HTR-8/SVneo (cell line): ENCODE measurements at places on chromosomes 4 and X.

DNA sequence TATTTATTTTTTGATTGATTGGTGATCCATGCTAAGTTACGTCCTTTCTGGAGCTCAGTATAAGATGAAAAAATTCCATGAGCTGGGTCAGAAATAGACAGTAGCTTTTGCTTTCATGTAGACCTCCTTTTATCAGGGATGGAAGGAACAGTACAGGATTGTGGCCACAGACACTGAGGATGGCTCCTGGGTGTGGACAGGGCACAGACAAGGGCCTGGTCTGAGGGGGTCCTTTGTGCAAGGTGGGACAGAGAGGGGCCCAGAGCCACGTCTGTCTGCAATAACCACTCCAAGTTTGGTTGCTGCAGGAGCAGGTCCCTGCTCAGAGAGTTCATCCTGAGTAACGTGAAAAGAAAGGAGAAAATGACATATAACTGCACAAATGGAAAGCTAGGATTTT lies 127.1 kb downstream of the ENPP6 start:
- DNase-seq = no peak

DNA sequence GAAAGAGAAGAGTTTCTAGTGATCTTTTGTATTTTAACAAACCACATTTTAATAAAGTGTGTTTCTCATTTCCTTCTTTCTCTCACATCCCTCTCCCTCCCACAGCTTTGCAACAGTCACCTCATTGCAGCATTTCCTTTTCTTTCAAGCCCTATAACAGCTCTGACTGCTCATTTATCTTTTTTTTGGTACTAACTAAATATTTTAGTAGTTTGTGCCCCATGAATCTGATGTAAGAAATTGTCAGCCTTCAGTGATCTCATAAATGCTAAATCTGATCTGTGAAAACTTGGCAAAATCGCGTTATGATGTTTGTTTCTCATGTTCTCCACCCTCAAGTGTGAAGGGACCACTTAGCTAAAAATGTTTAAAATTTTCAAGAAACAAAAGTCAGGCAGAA lies 258.5 kb upstream of the SLIT2 start:
- no peak for DNase-seq

- no peak for DNase-seq
These were observed 53.7 kb upstream of the NKX1-1 start for GRCh38 chr4:1459722-1460511.

DNA sequence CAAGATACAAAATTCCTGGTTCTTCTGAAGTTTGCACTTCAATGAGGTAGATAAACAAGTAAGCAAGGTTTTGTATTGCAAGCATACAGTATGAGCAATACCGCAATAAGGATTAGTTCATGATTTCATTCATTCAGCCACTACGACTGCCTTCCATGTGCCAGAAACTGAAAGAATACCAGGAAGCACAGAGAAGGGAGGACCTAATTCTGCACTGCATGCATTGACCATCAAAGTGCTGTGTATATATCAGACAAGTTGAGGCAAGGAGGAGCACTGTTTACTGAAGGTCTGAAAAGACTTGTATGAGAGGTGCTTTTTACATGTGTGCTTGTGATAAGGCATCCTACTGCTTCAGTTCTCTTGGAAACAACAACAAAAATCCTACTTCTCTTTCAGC lies 40.9 kb upstream of the GPM6B start:
- DNase-seq = no peak
